ENCODE measurements at places on chromosomes 3 and 15.

DNA sequence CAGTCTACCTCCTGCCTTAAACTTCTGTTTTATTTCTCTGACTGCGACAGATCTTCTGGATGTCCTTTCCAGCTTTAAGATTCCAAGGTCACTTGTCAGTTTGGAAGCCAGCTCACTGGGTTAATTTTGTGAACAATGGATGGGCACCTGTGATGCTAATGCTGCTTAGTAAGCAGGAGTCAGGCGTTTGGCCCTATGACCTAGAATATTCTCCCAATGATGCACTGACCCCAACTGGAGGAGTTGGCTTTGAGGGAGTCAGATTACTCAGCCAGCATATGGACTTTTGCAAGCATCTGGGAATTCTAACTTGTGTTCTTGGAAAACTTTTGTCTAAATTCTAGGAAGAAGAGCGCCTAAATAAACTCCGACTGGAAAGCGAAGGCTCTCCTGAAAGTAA is 28.1 kb downstream of the HACD3 start:
- DNase-seq = no peak

- no peak for DNase-seq
These were observed 114.0 kb downstream of the FNDC3B start for GRCh38 chr3:172153335-172153861.

DNA sequence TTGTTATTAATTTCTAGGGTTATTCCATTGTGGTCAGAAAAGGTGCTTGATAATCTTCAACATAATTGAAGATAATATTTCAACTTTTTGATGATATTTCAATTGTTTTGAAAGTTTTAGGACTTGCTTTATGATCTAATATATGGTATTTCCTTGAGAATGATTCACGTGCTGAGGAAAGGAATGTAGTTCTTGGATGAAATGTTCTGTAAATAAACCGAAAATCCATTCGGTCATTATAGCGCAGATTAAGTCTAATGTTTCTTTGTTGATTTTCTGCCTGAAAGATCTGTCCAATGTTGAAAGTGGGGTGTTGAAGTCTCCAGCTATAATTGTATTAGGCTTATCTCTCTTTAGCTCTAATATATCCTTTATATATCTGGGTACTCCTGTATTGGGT is 617.5 kb upstream of the NECTIN3 start:
- DNase-seq = no peak

DNA sequence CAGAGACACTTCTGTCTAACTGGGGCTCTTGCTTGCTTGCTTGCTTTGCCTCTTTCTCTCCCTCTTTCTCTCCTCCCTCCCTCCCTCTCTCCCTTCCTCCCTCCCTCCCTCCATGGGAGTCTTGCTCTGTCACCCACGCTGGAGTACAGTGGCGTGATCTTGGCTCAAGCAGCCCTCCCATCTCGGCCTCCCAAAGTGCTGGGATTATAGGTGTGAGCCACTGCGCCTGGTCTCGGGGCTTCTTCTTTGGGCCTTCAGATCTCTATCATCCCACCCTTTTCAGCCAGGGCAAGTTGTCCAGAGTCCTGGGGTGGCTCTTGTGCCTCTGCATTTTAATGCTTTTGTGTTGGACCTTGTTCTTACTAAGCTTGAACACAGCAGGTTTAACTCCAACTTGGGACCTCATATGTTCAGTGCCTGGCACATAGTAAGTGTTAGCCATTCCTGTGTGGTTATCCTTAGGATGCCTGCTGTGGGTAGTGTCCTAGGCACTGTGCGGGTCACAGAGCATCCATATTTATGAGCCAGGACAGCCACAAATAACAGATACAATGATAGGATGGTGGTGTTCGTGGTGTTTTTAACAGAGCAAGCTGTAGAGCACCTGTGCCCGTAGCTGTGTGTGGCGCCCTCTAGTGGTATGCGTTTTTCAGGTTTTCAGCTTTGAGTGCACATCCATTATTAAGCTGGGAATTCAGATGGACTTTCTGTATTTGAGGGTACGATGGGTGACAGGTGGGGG is 75.1 kb downstream of the CCK start:
- peak; percentile 60 for DNase-seq

- DNase-seq = no peak
These were observed 1.2 kb downstream of the BTLA start for GRCh38 chr3:112497897-112498548.

- DNase-seq = no peak
These were observed 105.3 kb downstream of the CHDH start for GRCh38 chr3:53740956-53741355.

DNA sequence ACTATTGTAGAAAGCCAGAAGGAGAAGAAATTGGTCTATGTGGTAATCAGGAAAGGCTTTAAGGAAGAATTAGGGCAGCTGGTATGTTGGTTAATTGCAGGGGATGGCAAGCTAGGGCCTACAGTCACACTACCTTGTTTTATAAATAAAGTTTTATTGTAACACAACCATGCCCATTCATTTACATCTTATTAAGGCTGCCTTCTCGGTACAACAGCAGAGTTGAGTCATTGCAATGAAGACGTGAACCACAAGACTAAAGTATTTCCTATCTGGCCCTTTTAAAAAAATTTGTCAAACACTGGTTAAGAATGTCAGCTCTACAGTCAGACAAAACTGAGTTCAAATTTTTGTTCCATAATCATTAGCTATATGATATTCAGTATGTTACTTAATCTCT is 8.3 kb downstream of the SERPINI1 start:
- no peak for DNase-seq

GRCh38 chr3:150871192-150871591 is 34.0 kb downstream of the MINDY4B start:
- no peak for DNase-seq

Measured in CD4-positive, CD25-positive, alpha-beta regulatory T cell (primary cell).